GM13977 (cell line): ENCODE measurements at places on chromosomes 5 and 9.

DNA sequence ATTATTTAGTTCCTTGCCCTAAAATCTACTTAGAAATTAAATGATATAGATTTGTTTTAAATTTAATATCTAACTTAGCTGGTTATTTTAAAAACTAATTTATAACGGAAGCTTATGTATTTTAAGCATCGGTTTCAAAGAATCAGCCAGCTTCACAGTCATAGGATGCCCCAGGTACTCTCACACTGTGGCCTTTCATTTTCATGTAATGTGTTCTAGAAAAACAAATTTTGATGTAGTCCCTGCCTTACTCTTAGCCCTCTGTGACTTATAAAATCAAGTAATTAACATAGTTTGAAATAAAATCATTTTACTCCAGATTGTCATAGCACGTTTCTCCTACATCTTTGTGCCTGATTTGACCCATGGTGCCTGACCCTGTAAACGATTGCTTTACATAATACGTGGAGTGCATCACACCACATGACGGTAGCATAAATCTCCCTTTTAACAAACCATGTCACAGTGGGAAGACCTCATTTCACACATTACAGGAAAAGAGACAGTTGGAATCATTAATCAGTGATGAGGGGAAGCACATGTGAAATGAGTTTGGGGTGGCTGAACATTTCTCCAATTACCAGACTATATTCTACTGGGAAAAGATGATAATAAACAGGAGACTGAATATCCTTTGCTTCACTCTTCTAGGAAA, 731.5 kb upstream of the CDH9 start:
- DNase-seq = no peak

DNA sequence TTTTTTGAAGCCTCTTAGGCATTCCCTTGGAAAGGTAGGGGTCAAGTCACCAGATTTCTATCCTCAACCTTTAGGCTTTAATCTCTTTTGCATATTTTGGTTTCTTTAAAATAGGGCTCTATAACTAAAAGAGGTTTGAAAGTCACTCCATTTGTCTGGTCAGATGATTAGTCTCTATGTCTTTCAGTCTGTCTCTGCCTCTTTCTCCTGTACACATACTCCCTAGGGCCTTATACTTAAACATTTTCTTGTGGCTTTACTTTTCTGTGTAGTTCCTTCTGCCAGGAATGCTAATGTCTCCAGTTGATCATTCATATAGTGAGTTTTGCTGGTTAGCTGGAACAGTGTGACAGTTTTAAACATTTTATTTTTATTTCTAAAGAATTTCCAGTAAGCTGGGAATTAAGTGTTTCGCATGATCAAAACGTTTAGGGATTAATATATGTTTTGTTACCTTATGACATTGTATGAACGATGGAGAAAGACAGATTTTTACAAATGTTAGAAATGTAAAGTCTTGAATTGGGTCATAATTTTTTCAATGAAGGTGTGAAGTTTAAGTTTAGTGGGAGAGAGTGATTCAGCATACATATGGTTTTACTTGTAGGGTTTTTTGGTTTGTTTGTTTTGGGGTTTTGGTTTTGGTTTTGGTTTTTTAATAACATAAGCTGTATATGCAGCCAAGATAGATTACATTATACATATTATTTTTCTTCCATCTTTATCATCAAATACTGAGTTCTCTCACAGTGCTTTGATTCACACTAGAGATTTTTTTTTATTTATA, 90.6 kb downstream of the ZCCHC7 start:
- DNase-seq = no peak

GRCh38 chr5:141913560-141914198, 10.0 kb upstream of the DELE1 start:
- DNase-seq = no peak

- DNase-seq = no peak
Observed at GRCh38 chr9:74753650-74754049, 134.1 kb downstream of the TRPM6 start.

DNA sequence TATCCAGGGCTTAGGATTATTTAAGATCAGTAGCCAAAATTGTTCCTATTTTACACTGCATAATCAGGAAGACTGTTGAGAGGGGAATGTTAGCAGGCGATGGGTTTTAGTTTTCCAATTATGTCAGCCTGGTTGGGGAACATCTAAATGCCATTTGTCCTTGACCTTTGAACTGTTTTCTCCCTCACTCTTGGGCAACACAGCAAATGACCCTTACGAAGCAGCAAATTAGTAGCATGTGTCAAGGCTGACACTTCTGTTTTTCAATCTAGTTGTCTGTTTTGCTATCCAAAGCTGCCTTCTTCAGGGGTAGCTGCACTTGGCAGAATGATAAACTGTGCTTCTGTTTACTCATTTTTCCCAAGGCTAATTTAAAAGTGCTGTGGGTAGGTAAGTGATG, 78.0 kb upstream of the AGXT2 start:
- DNase-seq = no peak

GRCh38 chr5:102759700-102760099, 4.6 kb downstream of the PAM start:
- DNase-seq = no peak

DNA sequence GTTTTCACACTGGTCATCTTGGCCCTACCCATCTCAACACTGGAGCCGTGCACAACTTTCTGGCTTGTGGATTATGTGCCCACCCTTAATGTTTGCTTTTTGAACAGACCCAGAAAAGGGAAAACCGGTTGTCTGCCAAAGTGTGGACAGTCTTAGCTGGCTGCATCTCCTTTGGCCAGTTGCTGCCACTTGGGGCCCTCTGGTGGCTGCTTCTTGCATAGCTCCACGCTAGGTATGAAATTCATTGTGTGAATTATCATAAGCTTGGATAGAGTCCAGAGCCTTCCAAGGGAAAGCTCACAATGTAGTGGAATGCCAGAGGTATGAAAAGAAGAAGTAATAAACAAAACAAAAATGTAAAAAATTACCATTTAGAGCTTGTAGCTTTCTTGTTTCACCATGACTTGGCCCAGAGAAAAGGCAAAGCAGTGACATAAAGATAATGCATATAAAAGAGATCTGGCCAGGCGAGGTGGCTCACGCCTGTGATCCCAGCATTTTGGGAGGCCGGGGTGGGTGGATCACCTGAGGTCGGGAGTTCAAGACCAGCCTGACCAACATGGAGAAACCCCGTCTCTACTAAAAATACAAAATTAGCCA, 12.5 kb upstream of the SLC36A3 start:
- DNase-seq = peak; percentile 78

GRCh38 chr9:347667-348292, 133.1 kb downstream of the DOCK8 start:
- no peak for DNase-seq

DNA sequence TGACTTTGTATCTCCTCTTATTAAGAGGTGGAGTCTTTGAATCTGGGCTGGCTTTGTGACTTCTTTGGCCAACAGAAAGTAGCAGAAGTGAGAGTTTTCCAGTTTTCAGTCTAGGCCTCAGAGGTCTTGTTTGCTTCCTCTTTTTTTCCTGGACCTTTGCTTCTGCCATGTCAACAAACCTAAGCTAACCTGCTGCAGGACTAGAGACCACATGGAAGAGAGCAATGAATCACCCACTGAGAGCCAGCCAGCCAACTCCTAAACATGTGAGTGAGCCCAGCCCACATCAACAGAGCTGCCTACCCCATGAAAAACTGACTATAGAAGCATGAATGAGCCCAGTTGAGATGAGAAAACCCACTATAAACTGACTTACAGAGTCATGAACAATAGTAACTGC, 29.9 kb downstream of the MRPL22 start:
- DNase-seq = no peak

- no peak for DNase-seq
Observed at GRCh38 chr9:104948277-104948676, 20.3 kb upstream of the ABCA1 start.

GRCh38 chr9:304519-305185, 90.0 kb downstream of the DOCK8 start:
- no peak for DNase-seq

DNA sequence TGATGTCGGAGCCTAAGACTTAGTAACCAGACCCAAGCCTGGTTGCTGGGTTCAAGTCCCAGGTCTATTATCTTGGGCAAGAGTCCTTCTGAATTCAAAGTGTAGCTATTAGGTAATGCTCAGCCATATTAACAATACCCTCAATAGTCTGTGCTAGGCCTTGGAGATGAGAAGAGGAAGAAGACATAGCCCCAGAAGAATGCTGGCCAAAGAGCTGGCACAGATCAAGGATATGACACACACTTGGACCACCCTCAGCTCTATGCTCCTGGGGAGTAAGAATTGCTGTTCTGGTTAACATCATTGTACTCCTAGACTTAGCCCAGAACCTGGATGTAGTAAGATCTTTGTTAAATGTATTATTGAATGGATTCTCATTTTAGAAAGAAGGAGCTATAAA, 426.7 kb downstream of the CDK5RAP2 start:
- DNase-seq = no peak

DNA sequence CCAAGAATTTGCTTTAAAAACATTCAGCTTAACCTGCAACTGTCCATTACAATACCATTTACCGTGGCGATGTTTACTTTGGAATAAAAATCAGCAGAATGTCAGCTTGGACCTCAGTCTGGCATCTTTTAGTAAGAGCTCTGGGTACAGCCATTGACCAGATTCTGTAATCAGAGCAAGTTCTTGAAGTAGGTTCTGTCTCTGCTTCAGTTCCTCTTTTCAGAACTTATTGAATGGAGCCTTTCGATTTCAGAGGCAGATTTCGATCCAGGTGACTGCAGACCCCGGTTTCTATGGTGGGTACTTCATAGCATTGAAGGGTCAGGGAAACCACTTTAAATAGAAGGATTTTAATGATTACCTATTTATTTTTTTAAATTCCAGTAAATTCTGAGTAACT, 53.4 kb upstream of the SV2C start:
- DNase-seq = no peak

DNA sequence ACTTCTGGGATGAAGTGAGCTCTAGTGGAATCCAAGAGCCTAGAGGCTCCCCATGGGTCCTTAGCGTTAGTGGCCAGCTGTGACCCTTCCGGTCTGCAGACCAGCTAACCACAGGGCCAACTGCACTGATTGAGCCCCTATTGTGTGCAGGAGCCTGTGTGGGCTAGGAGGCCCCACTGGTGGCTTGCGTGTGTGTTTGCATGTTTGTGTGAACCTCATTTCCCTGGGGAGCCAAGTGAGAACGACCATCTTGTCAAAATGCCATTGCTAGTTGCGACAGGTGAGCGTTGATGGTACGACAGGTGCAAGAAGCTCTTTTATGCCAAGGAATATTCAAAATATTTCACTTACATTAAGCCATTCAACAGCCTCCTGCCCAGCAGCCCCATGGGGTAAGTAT, 44.1 kb upstream of the ANKRD33B start:
- no peak for DNase-seq

DNA sequence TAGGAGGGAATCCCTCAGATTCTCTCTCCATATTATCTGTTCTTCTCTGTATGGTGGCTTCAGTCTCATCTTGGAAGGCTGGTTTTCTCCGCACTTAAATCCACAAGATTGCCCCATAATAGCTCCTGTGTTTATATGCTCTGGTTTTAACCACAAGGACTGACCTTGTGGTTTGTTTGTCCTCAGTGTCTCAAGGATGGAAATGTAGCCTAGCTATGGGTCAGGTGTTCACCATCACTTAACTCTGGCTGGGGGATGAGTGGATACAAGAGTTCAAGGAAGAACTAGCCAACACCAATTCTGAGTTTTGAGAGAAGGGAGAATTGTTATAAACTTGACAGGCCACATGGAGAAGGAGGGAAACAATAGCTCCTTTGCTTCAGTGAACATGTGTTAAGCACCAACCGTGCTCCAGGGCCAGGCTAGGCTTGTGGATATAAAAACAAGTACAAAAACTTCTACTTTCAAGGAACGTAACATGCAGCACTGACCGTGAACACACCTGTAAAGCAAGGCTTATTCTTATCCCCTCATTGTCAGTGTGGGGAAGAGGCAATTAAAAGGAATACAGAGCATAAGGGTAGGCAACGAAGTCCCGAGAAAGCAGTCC, 75.6 kb upstream of the VLDLR start:
- DNase-seq = no peak

DNA sequence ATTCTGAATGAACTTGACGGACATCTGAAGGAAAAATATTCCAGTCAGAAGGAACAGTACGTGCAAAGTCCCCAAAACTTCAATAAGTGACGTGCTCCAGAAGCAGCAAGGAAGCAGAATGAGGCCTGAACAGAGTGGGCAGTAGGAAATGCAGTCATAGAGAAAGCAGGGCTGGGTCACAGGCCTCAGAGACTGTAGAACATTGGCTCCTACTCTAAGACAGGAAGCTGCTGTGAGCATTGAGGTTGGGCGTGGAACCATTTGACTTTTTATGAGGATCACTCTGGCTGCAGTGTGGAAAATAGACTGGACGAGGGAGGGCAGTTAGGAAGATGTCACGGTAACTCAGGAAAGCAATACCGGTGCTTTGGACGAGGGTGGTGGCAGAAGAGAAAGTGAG, 64.0 kb downstream of the DOCK8 start:
- DNase-seq = no peak

GRCh38 chr9:113577525-113578261, 114.2 kb downstream of the RGS3 start:
- no peak for DNase-seq
